ENCODE measurements at places on chromosomes 12 and 14.

- DNase-seq: no peak
Measured at GRCh38 chr12:69401940-69402339, 42.4 kb downstream of the YEATS4 start.

GRCh38 chr14:106058342-106058741 lies 532.0 kb downstream of the TMEM121 start:
- DNase-seq: no peak

- no peak for DNase-seq
Measured at GRCh38 chr14:55942076-55942654, 176.0 kb upstream of the PELI2 start.

GRCh38 chr14:92495027-92495426 lies 18.6 kb upstream of the RIN3 start:
- no peak for DNase-seq

DNA sequence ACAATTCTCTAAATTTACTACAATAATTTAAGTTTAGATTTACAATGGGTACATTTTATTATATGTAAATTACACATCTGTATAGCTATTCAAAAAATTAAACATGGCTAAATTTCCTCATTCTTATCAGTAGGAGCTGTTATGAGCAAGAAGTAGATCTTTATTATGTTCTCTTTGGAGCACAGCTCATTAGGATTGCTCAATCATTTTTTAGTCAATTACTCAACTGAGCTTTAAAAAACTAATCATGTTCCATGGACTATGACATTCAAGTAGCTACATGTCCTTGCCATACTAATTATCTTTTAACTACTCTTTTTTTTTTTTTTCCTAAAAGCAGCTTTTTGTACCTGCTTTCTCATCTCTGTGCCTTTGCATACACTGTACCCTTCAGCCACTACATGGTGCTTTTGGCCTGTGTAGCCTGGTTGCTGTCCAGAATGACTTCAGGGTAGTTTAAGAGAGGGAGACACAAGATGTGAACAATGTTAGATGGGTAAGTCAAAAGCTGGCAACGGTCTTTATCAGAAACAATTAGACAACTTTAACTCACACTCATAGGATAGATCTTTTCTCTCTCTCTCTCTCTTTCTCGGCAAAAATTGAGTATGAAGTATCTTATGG lies 69.0 kb downstream of the SSPN start:
- DNase-seq: no peak

GRCh38 chr12:75900781-75901254 lies 130.8 kb downstream of the PHLDA1 start:
- DNase-seq: no peak

DNA sequence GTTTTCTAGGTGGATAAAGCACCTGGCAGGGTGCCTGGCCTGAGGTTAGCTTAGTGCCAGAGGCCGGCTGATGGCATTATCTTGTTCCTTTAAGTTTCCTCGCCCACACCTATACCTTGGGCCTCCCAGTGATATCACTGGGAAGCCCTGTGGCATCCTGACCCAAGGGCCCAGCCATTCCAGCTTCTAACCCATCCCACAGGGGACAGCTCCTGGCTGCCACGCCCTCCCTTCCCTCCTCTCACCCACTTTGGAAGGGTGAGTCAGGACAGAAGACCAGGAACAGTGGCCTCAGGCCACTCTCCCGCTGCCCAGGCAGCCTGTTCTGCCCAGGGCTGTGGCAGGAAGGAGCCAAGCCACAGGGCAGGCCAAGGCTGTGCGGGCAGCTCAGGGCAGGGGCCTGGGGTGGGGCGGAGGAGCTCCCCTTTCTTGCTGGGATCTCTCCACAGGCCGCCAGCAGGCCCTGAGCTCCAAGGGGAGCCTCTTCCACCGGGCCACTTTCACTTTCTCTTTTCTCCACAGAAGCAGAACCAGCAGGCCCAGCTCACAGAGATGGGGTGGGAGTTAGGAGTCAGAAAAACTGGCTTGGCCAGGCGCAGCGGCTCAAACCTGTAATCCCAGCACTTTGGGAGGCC lies 75.1 kb downstream of the IRF2BPL start:
- no peak for DNase-seq

All from right renal cortex interstitium (tissue), 3 donors.